ENCODE measurements at places on chromosomes 6 and 20.

GRCh38 chr20:47578543-47578942 is 76.9 kb downstream of the NCOA3 start:
- DNase-seq = no peak

GRCh38 chr6:118260833-118261232 is 287.3 kb upstream of the PLN start:
- peak; percentile 27 for DNase-seq

GRCh38 chr6:166904101-166904746 is 52.1 kb downstream of the RNASET2 start:
- DNase-seq = peak; percentile 64

GRCh38 chr20:15224199-15224598 is 886.8 kb upstream of the FLRT3 start:
- DNase-seq = no peak

DNA sequence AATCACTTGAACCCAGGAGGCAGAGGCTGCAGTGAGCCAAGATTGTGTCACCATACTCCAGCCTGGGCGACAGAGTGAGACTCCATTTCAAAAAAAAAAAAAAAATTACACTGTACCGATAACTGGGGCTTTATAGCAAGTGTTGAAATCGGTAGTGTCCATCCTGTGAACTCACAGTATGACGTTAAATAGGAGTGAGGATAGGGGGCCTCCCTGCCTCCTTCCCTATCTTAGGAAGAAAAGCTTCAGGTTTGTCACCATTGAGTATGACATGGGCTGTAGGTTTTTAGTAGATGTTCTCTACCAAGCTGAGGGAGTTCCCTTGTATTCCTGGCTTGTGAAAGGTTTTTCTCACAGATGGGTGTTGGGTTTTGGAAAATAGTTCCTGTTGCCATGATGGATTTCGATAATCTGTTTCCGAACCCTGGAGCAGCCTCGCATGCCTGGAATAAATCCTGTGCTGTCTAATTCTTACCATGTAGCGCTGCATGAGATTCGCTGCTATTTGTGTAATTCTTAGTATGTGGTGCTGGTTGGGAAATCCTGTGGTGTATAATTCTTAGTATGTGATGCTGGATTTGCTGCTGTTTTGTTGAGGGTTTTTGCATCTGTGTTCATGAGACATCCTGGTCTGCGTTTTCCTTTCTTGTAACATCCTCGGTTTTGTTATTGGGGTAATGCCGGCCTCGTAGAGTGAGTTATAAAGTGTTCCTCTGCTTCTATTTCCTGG is 23.6 kb downstream of the NTSR1 start:
- no peak for DNase-seq

DNA sequence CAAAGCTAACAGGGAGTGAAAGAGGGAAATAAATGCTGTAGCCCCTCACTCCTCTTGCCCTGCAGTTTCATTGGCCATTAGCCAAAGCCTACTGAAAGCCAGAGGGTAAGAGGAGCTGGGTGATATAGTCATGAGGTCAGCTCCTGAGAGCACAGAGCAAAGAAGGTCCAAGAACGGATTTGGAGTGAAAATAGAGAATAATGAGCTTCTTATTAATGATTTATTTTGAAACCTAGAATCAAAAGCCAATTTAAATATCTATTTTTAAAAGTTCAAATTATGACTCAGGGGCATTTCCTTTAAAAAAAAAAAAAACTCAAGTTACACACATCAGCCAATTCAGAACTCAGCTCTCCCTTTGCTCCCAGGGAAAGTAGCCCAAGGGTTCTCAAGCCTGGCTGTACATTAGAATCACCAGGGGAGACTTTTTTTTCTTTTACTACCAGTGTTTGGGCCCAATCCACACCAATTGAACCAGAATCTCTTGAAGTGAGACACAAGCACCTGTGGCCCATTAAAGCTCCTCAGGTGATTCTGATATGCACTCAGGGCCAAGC is 79.1 kb downstream of the SNAP25 start:
- no peak for DNase-seq

Data from Karpas-422 (cell line).